ENCODE measurements at places on chromosomes 13 and 19.

DNA sequence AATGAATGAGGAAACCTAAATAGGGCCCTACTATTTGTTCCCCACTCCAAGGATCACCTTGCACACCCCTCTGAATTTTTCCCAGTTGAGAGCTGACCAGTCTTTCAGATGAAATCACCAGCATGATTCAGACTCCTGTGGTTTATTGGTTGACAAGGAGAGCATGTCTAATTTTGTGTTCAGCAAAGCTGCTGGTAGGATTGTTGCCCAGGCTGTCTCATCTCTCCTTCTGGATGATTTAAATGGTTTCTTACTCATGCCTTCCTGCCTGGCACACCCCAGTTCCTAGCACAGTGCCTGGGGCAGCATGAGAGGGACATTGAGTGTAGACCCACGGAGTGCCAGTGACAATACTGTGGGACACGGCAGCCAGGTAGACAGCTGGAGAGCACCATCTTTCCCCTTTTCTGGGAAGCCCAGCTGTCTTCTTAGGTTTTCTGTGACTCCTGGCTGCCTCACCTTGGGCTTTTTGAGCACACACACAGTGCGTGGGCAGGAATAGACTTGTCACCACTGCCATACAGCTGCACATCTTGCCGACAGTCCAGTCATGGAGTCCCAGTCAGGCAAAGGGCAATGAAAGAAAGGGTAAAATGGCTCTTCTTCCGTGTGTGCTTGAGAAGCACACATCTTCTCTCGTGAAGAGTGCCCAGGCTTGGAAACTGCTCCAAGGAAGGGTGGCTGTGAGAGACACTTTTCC is 12.3 kb downstream of the FGF9 start:
- peak; percentile 29 for DNase-seq

DNA sequence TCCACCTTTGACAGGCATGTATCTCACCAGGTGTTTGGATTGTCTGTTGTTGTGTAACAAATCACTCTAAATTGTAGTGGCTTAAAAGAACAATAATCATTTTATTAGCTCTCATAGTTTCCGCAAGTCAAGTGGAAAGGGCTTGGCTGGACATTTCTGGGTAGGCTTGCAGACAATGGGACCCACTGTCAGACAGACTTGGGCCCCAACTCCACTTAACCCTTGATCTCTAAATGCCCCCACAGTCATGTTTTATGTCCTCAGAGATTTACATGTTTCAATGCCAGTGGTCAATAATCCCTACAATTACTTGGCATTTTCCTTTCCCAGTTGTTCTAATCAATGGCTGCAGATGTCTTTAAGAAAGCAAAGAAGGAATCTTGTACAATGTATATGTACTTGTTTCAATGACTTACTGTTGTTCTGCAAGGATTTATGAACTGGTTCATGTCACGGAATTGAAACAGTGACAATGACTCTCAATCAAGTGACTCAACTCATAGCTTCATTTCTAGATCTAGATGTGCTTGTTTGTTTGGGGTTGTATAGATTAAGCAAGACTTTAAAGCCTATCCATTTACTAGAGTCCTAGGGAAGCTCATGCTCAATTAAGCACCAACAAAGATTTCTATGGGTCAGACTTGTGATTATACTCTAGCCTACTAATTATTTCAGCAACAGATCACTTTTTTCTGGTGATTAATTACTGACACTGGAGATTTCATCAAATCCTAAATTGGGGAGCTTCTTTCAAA is 510.1 kb upstream of the NBEA start:
- no peak for DNase-seq

GRCh38 chr19:45462174-45462573 is 5.6 kb upstream of the FOSB start:
- DNase-seq = no peak

DNA sequence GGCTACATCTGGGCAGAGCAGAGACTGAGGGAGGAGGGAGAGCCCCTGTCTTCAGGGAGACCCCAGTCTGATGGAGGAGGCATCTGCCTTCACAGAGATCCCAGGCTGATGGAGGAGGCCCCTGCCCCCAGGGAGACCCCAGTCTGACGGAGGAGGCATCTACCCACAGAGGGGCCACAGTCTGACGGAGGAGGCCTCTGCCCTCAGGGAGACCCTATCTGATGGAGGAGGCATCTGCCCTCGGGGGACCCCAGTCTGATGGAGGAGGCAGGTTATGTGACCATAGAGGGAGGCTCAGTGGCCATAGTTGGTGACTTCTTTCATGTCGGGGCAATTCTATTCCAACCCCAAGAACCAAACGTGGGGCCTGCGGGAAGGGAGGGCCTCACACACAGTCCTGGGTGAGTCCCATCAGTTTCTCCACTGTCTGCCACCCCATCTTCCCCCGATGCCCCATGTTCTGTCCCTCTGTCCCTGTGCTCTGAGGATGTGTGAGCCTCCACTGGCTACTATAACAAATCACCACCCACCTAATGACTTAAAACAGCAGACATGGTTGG is 14.3 kb downstream of the MISP start:
- DNase-seq = no peak

Measured in brain microvascular endothelial cell (primary cell).